ENCODE measurements at places on chromosomes 12 and 14.

- no peak for DNase-seq
Observed at GRCh38 chr12:5310151-5310550, 121.8 kb upstream of the NTF3 start.

GRCh38 chr14:102320671-102321455 lies 1.3 kb downstream of the ZNF839 start:
- no peak for DNase-seq

DNA sequence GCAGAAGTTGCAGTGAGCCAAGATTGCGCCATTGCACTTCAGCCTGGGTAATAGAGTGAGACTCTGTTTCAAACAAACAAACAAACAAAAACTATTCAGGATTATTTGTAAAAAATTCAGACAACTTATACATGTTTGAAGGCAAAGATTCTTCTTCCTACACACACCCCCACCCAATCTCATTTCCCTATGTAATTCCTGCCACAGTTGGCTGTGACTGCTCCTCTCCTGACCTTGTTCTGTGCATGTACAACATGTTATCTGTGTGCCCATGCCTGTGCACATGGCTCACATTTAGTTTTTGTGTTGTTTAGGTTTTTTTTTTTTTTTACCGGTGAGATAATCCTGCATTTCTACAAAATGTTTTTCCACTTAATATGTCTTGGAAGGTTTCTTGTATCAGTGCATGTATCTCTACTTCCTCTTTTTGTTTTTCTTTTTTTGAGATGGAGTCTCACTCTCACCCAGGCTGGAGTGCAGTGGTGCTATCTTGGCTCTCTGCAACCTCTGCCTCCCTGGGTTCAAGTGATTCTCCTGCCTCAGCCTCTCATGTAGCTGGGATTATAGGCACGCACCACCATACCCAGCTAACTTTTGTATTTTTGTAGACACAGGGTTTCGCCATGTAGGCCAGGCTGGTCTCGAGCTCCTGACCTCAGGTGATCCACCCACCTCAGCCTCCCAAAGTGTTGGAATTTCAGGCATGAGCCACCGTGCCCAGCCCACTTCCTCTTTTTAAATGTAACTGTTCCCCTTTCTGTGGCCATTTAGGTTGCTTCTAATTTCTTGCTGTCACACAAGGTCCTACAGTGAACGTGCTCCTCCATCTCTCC lies 8.7 kb downstream of the CFAP251 start:
- no peak for DNase-seq

- DNase-seq, result no peak
Observed at GRCh38 chr12:78703820-78704525, 160.6 kb upstream of the SYT1 start.

DNA sequence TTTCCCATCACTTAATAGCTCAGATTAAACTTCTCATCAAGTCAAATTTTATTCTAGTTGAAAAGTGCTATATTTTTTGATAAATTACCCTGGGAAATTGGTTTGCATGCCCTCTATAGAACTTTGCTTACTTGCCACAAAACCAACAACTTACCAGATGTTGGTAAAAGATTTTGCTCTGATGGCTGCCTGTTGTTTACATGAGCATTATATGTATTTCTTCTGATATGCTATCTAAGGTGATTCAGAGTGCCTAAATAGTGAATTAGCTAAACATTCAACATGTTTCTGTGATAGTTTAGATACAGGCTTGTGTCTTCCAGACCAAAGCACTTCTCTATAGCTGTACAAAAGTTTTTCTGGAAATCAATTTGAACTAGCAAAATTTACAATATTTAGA lies 51.0 kb downstream of the PPM1A start:
- DNase-seq, result no peak

GRCh38 chr14:75430116-75430515 lies 2.3 kb downstream of the JDP2 start:
- no peak for DNase-seq

DNA sequence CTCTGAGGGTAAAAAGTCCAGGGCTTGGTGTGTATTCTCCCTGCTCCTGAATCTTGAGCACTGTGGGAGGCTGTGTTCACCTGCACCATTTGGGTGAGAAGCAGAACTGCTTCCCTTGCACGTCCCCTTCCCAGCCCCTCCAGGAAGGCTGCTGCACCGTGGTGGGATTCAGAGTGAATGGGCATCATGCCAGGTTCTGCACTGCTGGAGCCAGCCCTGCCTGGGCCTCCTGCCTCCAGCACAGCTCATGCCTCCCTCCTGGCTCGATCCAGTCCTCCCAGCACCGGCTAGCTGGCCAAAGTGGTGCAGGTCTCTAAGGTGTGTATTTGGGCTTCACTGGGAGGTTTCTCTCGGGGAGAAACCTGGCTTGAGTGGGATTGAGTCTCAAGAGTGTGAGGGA lies 54.9 kb downstream of the ANKRD9 start:
- DNase-seq, result no peak

- DNase-seq, result no peak
Observed at GRCh38 chr14:76954394-76955190, 73.9 kb downstream of the IRF2BPL start.

- DNase-seq, result no peak
Observed at GRCh38 chr14:77007183-77007974, 21.1 kb downstream of the IRF2BPL start.

DNA sequence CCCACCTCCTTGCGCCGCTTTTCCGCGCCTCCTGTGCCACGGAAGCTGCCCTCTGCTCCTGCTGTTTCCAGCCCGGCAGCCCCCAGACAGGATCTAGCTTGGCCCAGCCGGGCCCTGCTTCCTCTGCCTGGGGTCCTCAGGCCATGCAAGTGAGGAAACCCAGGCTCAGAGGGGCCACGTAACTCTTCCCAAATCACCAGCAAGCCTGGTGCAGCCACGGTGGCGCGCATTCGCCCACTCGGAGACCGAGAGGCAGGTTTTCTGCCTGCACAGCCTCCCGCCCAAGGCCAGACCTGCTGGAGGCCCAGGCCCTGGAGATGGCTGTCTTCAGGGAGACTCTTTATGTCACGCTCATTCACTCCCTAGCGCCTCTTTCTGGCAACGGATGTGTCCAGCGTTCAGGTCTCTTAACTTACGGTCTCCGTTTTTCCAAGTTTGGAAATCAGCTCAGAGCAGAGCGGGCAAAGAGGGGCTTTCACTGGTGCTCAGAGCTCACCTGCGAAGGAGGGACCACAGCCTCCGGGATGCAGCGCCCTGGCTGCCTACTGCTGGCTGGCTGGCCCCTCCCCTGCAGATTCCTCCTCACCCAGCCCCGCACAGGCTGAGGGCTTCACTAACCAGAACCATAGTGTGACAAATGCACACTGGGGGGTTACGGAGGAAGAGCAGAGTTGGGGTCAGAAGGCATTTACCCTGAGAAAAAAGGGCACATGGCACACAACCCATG lies 20.6 kb upstream of the CEP170B start:
- DNase-seq, result no peak

DNA sequence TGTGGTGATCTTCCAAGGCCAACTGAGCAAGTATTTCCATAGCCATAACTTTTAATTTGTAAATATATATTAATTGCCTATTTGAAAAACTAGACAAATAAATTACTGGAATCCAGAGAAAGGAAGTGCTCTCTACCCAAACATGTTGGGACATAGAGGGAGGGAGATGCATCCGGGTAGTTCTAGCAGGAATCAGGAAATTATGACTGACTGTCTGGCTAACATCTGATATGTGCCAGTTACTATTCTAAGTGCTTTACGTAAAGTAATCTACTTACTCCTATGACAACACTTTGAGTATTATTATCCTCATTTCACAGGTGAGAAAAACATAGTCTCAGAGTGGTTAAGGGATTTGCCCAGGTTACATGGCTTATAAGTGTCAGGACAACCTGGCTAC lies 147.7 kb upstream of the VASH1 start:
- no peak for DNase-seq

GRCh38 chr12:42217656-42218055 lies 20.4 kb downstream of the YAF2 start:
- DNase-seq, result no peak

DNA sequence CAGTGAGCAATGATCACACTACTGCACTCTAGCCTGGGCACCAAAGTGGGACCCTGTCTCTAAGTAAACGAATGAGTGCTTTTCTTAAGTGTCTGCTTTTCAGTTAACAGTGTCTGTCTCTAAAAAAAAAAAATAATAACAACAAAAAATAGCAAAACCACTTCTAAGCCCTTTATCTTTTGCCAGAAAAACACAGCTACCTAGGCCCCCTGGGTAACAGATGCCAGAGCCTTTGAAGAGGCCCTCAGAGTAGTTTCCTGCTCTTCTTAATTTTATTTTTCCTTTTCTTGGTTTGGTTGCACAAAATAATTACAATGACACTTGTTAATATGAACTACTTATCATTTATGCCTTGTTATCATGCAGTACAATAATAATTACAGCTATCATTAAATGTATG lies 32.8 kb upstream of the RAP1B start:
- no peak for DNase-seq

- no peak for DNase-seq
Observed at GRCh38 chr14:61147831-61148549, 133.1 kb downstream of the TMEM30B start.

DNA sequence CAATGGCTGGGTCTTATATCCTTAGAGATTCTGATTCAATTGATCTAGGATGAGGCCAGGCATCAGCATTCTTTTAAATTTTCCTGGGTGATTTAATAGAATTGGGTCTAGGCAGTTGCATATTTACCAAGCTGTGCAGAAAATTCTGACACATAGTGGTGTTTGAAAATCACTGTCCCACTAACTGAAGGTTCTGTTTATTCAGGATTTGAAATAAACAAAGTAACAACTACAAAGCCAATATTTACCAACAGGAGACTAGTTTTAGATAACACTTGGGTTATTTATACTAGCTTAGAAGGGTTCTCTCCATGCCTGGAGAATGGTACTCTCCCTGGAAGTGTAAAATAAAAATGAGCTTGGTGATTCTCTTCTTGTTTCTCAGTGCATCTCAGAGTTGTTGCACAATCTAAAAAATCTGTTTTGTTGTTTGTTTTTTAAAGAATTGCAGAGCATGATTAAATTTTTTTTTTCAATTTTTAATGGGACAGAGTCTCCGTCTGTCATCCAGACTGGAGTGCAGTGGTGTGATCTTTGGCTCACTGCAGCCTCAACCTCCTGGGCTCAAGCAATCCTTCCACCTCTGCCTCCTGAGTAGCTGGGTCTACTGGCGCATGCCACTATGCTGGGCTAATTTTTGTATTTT lies 16.9 kb downstream of the BEST3 start:
- no peak for DNase-seq

DNA sequence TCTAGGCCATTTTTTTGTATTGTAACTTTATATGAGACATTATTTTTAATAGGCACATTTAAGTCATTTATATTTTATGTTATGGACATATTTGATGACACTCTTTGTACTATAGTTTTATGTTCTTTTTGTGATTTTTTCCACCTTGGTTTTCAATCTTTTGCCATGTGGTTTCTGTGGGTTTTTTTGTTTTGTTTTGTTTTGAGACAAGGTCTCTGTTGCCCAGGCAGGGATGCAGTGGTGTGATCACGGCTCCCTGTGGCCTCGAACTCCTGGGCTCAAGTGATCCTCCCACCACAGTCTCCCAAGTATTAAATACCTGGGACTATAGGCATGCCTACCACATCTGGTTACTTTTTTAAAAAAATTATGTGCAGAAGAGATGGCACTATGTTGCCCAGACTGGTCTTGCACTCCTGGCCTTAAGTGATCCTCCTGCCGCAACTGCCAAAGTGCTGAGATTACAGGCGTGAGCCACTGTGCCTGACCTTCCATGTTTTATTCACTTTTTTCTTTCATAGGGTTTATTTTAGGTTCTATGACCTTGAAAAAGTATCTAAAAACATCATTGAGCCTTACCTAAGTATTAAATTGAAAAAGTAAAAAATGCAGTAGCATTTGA lies 16.3 kb downstream of the MSRB3 start:
- DNase-seq, result no peak

GRCh38 chr12:104694161-104694560 lies 237.4 kb downstream of the CHST11 start:
- DNase-seq, result no peak

DNA sequence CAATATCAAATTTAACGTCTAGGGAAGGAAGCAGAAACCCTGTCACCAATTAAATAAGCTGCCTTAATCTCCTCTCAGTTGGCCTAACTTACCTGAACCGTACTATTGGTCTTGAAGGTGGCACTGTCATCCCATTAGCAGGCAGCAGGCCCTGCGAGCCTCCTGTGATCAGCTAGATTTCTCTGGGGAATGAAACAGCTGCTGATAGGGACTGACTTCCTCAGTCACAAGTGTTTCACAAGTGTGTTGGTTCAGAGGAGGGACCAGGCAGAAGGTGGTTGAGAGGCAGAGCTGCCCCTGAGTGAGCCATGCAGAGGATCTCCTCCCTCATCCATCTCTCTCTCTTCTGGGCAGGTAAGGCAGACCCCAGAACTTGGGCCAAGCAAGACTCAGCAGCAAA lies 166.8 kb downstream of the DAD1 start:
- DNase-seq, result no peak

DNA sequence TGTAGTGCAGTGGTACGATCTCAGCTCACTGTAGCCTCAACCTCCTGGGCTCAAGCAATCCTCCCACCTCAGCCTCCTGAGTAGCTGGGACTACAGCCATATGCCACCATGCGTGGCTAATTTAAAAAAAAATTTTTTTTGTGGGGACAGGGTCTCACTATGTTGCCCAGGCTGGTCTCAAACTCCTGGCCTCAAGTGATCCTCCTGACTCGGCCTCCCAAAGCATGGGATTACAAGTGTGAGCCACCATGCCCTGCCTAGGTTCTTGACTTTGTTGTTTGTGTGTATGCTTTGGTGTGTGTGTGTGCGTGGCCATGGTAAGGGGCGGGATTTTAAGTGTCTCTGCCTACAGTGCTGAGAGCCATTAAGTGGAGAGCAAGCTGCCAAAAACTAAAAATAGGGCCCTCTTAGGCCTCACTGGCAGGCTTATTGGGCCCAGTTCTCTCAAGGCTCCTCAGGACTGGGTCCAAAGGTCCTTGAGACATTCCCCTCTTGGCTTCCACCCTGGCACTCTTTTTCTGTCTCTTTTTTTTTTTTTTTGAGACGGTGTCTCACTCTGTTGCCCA lies 5.1 kb downstream of the COX14 start:
- no peak for DNase-seq

DNA sequence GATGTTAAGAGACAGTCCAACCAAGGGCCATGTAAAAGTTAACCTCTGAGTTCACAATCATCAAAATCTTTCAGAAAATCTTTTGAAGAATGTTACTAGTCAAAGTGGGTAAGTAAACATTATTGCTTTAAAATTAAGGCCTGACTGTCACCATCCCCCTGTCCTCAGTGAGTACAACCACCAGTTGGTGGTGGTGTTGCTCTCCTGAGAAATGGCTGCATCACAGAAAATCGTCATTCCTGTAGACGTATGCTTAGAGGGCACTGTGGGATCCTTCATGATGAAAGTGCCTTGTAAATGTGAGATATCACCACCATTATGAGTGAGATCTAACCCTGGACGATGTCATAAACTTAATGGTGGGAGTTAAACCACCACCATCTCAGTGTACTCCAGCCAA lies 451.2 kb downstream of the RPS29 start:
- DNase-seq, result no peak
